ENCODE measurements at places on chromosomes 2 and 18. TPM values are rescaled to one million over a fixed set of nuclear protein-coding genes. Genes with fewer than 3 reads are reported as not detected.
A peak's percentile ranks its signal among the peaks of the same experiment; 100 is the strongest.

DNA sequence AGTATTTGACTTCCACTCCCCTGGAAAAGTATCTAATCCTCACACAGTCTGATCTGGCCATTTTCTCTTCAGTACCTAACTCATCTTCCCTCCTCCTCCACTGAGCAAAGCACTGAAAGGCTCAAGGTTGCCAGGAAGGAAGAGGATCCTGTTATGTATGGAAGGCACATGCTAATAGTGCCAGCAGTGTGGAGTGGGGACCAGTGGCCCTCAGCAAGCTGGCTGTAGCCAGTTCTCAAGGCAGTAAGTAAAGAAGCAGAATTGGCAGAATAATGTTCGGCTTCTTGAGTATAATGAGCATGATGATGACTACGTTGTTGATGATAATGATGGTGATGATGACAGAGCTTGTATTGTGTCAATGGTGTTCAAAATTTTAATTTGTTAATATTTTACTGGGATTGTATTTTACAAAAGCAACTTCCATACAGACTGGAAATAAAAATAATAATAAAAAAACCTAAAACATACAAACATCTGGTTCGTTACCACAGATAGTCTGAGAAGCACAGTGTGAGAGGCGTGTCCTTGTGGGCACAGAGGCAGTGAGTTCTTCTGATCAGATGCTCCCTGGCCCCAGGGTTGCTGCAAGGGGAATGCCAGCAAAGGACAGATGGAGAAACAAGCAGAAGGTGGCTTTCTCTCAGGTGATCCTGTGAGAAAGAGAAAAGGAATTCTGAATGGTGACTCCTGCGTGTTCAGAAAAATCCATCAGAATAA is 528.8 kb downstream of the CMPK2 start:
- no peak for DNase-seq

GRCh38 chr2:174399171-174399570 is 3.6 kb downstream of the SCRN3 start:
- DNase-seq, result peak; percentile 54

DNA sequence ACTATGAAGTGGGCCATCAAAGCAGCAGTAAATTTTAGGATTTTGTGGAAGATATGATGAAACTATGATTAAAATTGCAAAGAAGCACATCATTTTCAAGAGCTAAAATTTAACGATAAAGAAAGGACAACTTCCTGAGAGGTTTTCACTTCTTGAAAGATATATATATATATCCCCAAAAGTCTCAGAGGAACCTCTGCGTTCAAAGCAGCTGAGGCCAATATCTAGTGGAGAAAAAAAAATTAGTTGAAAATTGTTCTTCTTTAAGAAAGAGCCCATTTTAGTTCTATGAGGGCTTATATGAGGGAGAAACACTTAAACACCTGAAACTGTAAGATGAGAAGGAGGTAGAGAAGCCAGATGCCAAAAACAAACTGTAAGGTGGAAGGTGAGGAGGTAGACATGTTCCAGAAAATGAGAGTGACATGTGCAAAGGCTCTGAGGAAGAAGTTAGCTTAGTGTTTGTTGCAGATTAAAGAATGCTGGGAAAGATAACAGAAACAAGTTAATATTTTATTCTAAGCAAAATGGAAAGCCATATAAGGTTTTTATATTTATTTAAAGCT is 72.9 kb upstream of the VRK2 start:
- no peak for DNase-seq

The C2orf15 gene
- total RNA-seq, result under 0.01 TPM

The GALR1 gene
- total RNA-seq, result not detected

The CYS1 gene
- under 0.01 TPM for total RNA-seq

All from IMR-90 (cell line).